ENCODE measurements at places on chromosomes 5 and 9.

DNA sequence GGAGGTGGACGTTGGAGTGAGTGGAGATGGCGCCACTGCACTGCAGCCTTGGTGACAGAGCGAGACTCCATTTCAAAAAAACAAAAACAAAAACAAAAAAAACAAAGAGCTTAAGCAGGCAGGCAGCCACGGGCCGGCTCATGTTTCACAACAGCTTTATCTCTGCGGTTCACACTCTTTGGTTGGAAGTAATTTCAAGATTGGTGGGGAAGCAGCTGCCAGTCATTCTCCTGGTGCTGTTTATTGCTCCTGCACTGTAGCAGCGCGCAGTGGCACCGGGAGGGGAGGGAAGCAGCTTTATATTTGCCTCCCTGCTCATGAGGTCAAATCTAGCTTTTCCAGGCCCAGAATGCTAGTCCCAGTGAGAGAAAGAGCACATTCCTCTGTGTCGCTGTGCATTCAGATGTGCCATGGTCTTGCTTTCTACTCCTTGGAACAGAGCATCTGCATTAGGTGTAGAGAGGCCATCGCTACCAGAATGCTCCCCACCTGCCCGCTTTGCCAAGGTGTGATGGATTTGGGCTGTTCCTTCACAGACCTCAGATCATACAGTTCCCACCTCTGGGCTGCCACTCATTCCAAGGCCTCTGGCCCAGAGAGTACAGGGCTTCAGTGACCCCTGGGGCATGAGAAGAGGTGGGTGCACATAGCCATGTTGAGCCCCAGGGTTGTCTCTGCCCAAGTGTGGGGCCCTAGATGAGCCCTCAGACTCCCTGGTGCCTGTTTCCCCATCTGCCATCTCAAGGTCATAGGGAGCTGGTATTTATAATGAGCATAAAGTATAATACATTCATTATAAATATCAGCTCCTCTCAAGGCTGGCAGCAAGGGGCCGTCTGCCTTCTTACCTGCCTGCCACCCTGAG lies 270.4 kb downstream of the MED10 start:
- DNase-seq = no peak

- no peak for DNase-seq
These were observed at the start of gene CDH12 for GRCh38 chr5:22852807-22853660. TSS of gene CDH12 (minus strand) at chr5:22853344.

GRCh38 chr5:67934976-67935375 lies 280.6 kb upstream of the PIK3R1 start:
- DNase-seq = no peak

DNA sequence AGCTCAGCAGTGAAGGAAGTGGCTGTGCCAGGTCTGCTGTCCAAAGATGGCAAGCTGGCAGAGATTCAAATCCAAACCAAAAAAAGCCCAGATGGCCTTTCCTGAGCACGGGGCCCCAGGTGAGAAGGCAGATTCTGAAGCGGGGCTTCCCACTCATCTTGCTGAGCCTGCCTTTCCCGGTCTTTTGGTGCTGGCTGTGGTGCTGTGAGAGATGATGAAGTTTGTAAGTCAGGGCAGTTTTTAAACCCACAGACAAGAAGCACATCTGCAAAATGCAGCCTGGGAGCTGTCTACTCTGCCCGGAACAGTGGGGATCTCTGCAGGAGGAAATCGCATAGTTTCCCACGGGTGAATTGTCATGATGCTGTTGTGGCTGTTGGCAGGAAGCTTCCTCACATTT lies 85.0 kb upstream of the IRX4 start:
- no peak for DNase-seq

- DNase-seq = no peak
These were observed 32.4 kb upstream of the PIP5K1B start for GRCh38 chr9:68672625-68673024.

GRCh38 chr9:134601764-134602163 lies 39.8 kb upstream of the COL5A1 start:
- DNase-seq = no peak

- DNase-seq = no peak
These were observed 136.1 kb downstream of the PDE4D start for GRCh38 chr5:59757442-59757841.

DNA sequence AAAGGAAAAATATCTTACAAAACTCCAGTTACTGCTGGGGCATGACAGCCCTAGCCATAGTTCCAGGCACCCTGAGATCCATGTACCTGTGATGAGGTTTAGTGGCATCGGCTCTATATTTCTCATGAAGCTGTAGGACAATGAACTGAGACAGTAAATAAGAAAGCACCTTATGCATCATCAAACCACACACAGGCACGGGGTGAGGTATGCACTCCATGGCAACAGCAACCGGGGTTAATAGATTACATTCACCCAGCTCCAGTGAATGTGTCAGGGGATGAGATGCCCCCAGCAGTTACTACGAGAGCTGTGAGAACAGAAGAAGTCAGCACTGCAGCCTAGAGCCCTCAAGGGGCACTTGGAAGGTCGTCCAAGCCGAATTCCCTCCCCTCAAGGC lies 162.0 kb upstream of the S1PR3 start:
- DNase-seq = peak; percentile 12

GRCh38 chr5:117455236-117456233 lies 880.9 kb upstream of the SEMA6A start:
- DNase-seq = no peak

DNA sequence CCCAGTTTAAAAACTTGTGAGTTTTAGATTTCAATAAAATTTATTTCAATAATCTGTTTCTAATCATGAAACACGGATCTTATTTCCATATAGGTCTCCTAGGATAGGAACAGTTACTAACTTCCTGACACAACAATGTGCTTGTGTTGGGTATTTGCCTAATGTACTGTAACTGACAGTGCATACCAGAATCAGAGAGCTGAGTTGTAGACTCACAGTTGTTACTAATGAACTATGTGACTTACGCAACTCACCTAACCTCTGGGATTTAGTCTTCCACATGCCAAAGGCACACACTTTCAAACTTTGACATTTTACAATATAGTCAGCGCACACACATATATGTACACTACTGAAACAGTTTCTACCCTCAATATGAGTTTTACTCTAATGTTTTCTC lies 77.7 kb downstream of the HOMER1 start:
- DNase-seq = no peak

GRCh38 chr9:34653151-34654072 lies 1.4 kb downstream of the IL11RA start:
- DNase-seq = no peak

- DNase-seq = no peak
These were observed 430 bp upstream of the MAPKAP1 start for GRCh38 chr9:125707472-125707804.

- DNase-seq = no peak
These were observed 103.2 kb upstream of the SPATA31D4 start for GRCh38 chr9:81824802-81825730.

DNA sequence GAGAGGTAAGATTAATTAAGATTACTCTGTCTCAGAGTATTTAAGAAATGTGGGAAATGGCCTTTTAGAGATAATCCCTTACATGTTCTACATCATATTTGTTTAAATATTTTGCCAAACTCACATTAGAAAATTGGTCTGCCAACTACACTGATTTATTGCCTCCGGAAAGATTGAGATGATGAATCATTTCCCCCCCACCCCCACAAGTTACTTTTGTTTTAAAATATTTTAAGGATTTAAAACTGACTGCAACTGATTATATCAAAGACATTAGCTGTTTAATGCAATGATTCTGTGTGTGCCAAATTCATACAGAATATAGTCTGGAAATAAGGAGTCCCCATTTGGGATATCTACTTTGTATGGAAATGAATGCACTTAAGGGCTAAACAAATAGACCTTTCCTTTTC lies 674.4 kb downstream of the PRR16 start:
- no peak for DNase-seq

GRCh38 chr5:94196953-94197352 lies 421.5 kb downstream of the KIAA0825 start:
- DNase-seq = no peak

- no peak for DNase-seq
These were observed 11.3 kb downstream of the PDGFRB start for GRCh38 chr5:150144246-150144801.

GRCh38 chr5:45521067-45521466 lies 175.1 kb downstream of the HCN1 start:
- DNase-seq = no peak

DNA sequence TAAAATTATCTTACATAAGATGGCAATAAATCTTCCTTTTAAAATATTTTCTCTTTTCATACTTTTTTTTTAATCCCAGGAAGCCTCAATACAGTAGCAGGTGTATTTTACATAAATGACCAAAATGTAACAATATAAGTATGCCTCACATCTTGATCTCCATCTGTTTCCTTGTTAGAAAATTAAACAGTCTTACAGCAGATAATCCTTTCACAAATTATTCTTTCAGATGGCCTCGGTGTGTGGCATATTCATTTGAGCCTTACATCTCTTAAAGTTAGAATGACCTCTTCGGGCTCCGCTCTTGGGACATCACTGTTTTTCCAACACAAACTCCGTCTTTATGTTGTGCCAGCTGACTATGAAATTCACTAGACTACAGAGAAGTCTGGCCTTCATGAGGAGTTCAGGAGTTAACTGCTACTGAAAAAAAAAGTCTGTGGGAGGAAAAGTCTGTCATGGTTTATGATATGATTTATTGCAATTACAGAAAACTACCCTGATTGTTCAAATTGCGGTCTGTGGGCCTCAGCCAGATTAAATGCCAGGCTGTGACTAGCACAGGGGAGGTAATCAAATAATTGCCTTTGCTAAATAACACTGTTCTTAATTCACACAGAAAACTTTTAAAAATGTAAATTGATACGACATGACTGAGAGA lies 292.9 kb upstream of the PUM3 start:
- DNase-seq = no peak

- DNase-seq = no peak
These were observed 30.0 kb downstream of the CARD6 start for GRCh38 chr5:40871177-40871576.

- DNase-seq = no peak
These were observed 202.2 kb downstream of the NFIB start for GRCh38 chr9:14111696-14112095.

DNA sequence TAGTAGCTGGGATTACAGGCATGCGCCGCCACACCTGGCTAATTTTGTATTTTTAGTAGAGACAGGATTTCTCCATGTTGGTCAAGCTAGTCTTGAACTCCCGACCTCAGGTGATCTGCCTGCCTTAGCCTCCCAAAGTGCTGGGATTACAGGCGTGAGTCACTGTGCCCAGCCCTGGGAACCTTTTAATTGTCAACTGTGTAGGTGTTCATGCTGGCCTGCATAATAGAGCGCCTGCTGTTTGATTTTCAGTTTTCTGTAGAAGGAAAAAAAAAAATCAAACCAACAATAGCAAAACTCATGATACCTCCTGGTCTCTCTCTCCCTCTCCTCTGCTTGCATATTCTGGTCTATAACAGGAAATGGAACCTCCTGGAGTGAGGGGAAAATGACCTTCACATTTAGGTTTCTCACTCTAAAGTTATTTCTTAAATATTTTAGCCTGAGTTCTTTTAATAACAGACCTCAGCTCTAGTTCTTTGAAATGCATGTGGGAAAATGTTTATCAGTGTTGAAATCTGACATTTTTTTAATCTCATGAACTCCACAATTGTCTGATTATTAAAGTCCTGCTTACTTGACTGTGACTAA lies 51.7 kb downstream of the EXOSC2 start:
- no peak for DNase-seq

- no peak for DNase-seq
These were observed 9.3 kb downstream of the HAVCR1 start for GRCh38 chr5:157049605-157050004.

DNA sequence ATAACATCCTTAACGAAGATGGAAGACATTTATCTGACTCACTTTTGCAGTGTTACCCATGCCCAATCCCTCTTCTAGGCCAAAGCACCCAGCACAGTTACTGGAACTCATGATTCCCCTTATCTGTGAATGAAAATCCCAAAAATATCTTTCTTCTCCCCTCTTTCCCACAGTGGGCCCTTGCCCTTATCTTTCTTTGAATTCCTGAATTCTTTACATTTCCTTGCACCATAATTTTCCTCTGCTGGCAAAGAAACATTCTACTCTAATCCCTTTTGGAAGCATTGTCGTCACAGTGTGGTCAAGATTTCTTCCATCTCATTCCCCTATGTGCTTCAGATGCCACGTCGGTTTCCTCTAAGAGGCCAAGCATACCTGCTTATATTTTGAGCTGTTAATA lies 135.9 kb upstream of the LIFR start:
- DNase-seq = no peak

- no peak for DNase-seq
These were observed 34.6 kb upstream of the NEK6 start for GRCh38 chr9:124222918-124223720.

- DNase-seq = no peak
These were observed 8.9 kb upstream of the LNPEP start for GRCh38 chr5:96927008-96927407.

GRCh38 chr9:88746029-88746742 lies 211.2 kb downstream of the NXNL2 start:
- no peak for DNase-seq

GRCh38 chr5:139468421-139468931 lies 2.3 kb upstream of the SMIM33 start:
- no peak for DNase-seq

DNA sequence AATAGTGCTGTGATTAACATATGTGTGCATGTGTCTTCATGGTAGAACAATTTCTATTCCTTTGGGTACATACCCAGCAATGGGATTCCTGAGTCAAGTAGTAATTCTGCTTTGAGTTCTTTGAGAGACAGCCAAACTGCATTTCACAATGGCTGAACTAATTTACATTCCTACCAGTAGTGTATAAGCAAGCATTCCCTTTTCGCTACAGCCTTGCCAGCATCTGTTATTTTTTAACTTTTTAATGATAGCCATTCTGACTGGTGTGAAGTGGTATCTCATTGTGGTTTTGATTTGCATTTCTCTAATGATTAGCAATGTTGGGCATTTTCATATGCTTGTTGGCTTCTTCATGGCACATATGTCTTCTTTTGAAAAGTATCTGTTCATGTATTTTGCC lies 308.5 kb downstream of the ARRDC3 start:
- DNase-seq = no peak

DNA sequence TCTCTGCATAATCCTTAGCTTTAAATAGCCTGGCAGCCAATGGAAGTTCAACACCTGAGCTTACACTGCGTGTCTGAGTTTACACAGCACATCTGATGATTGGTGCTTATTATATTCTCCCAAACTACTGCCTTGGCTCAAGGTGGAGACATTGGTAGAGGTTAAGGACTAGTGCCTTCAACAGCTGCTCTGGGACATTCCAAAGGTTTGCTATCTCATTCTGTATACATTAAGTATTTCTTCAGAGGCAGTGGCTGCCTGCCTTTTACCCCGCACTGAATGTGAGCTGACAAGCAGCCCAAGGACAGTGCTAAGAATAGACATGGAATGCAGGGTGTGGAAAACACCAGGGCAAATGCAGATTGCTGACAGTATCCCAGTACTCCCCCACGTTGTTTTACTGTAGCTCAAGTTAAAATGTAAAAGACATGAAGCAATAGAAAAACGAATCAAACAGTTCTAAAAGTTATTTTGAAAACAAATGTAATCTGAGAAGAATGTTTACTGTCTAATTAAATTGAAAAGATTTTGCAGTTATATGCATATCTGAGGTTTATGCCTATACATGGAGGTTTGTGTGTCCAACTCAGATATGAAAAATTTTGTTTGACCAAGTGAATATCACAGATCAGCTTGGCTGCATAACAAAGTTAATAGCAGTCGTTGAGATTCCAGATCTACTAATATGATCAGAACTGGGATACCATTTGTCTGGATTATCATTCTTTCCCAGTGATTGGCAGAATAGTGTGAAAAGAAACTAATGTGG lies 1.8 kb downstream of the HSPB3 start:
- no peak for DNase-seq
